ENCODE measurements at places on chromosomes 5 and 9.

DNA sequence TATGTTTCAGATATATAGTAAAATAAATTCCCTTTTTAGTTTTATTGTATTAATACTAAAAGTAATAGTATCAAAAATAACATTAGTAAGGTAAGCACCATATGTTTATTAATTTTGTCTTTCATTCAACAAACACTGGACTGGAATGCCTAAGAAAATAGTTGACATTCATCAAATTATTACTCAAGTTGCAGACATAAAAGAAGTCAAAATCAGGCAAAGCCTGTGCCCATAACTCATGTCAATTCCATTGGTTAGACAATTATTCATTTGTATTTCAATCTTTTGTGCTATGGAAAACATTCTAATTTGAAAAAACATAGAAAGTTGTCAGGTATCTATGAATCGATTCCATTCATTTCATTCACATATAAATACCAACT is 158.9 kb downstream of the CEMIP2 start:
- H3K27ac ChIP-seq: no peak overlapping the region
- H3K36me3 ChIP-seq: no peaks in the 10 kb centered on the region
- no peaks in the 10 kb centered on the region for H3K4me1 ChIP-seq
- H3K4me3 ChIP-seq: no peak overlapping the region
- H3K27me3 ChIP-seq: no peaks in the 10 kb centered on the region

GRCh38 chr9:98484162-98484561 is 224.6 kb downstream of the GABBR2 start:
- H3K27me3 ChIP-seq: no peaks in the 10 kb centered on the region
- no peak overlapping the region for H3K4me3 ChIP-seq
- DNase-seq: peak; percentile 45
- H3K36me3 ChIP-seq: no peaks in the 10 kb centered on the region
- H3K4me1 ChIP-seq: no peaks in the 10 kb centered on the region
- no peak overlapping the region for H3K27ac ChIP-seq

DNA sequence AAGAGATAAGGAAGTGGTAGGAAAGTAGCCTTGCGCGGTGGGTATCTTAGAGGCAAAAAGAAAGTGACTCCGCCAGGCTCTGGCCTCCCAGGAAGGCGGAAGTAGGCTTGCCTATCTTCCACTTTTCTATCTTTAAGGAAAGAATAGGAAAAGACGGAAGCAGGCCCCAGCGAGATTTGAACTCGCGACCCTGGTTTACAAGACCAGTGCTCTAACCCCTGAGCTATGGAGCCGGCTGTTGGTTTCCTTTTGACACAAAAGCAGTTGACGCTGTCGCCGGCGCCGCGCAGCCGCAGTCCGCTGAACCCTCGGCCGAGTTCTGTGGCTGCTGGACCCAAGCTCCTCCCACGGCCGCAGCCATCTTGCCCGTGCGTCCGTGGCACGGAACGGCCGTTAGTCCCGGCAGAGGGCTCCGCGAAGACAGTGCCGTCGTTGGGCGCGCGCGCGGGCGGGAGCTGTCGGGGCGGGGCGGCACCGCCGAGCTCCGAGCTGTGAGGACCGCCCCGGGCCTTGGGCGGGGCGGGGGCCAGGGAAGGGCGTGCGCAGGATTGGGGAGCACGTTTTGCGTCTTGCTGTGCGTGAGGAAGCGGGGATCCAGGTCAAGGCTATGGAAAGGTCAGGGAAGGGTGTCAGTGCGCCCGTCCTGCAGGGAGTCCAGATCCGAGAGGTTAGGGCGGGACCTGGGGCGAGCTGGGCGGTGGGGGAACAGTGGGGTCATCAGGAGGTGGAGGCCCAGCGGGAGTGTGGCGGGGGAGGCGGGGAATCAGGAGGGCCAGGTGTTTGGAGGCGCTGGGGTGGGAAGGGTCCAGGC is 13.3 kb downstream of the TRIM7 start:
- H3K4me3 ChIP-seq: peak overlapping the region; percentile 69
- peaks cover 6% of the 10 kb centered on the region for H3K4me1 ChIP-seq
- peak; percentile 97 for DNase-seq
- peak overlapping the region; percentile 74 for H3K27ac ChIP-seq

- H3K4me3 ChIP-seq: no peak overlapping the region
- no peaks in the 10 kb centered on the region for H3K27me3 ChIP-seq
- peaks cover 16% of the 10 kb centered on the region for H3K4me1 ChIP-seq
- no peaks in the 10 kb centered on the region for H3K36me3 ChIP-seq
- no peak for DNase-seq
Measured at GRCh38 chr5:33808699-33809098, 83.1 kb downstream of the ADAMTS12 start.

DNA sequence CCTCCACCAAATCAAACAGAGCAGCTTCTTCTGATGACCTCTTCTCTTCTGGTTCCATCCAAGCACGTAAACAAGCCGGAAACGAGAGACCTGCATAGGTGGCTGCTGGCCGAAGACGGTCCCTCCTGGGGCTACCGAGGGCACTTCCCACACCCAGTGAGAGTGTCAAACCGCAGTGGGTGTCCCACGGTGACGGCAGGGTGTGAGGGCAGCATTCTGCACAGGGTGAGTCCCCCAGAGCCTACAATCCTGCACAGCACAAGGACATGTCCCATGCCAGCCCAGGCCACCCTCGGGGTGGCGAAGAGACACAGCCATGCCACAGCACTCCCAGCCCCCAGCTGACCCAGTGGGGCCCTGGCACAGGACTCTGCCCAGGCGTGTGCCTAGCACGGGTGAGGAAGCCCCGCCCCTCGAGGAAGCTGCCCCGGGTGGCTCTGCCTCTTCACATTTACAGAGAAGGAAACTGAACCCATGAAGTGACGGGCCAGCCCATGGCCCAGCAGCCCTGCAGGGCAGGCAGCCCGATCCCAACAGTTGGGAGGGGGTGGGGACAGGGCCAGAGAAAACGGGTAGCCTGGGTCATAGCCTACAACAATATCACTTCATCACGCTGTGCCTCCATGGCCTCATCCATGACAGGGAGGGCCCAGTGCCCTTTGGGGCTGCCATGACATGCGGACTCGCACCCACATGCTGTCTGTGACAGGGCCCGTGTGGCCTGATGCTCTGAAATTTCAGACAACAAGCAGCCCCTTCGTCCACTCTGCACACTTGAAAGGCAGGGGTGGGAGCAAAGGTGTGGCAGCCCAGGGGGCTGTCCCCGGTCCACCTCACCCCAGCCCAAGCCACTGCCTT is 43.2 kb downstream of the SEMA4D start:
- peaks cover 11% of the 10 kb centered on the region for H3K4me1 ChIP-seq
- DNase-seq: no peak
- no peak overlapping the region for H3K27ac ChIP-seq
- H3K36me3 ChIP-seq: no peaks in the 10 kb centered on the region
- H3K4me3 ChIP-seq: no peak overlapping the region
- H3K27me3 ChIP-seq: no peaks in the 10 kb centered on the region

- no peaks in the 10 kb centered on the region for H3K4me1 ChIP-seq
- no peaks in the 10 kb centered on the region for H3K27me3 ChIP-seq
- peaks cover 6% of the 10 kb centered on the region for H3K36me3 ChIP-seq
- DNase-seq: no peak
Measured at GRCh38 chr9:93675336-93676150, 99.2 kb downstream of the PHF2 start.

DNA sequence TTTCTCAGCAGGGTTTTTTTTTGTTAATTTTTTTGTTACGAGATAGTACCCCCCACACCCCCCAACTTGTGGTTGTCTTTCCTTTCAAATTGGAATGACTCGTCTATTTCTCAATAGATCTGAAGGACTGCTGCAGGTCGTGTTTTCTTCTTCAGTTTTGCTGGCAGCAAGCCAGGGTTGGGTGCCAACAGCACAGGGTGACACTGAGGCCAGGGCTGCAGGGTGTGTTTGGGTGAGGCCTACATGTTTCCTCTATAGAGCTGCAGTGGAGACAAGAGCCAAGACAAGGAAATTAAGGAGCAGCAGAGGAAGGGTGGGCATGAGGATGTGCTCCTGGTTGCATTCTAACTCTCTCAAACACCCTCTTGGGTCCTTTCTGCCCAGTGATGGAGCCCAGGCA is 52.2 kb downstream of the NXNL2 start:
- no peaks in the 10 kb centered on the region for H3K36me3 ChIP-seq
- no peak overlapping the region for H3K27ac ChIP-seq
- no peak overlapping the region for H3K4me3 ChIP-seq
- no peak for DNase-seq
- no peaks in the 10 kb centered on the region for H3K27me3 ChIP-seq
- no peaks in the 10 kb centered on the region for H3K4me1 ChIP-seq

GRCh38 chr9:109886041-109886440 is 106.0 kb downstream of the PALM2AKAP2 start:
- no peak overlapping the region for H3K4me3 ChIP-seq
- DNase-seq: peak; percentile 72
- H3K4me1 ChIP-seq: peaks cover 25% of the 10 kb centered on the region
- peaks cover 13% of the 10 kb centered on the region for H3K36me3 ChIP-seq

- no peaks in the 10 kb centered on the region for H3K36me3 ChIP-seq
- DNase-seq: no peak
- no peak overlapping the region for H3K27ac ChIP-seq
- no peak overlapping the region for H3K4me3 ChIP-seq
Measured at GRCh38 chr9:93588641-93589609, 12.5 kb downstream of the PHF2 start.

GRCh38 chr5:10736354-10736753 is 24.7 kb downstream of the DAP start:
- H3K27me3 ChIP-seq: no peaks in the 10 kb centered on the region
- no peak overlapping the region for H3K4me3 ChIP-seq
- DNase-seq: no peak

GRCh38 chr9:32603914-32604852 is 31.2 kb upstream of the NDUFB6 start:
- no peaks in the 10 kb centered on the region for H3K36me3 ChIP-seq
- no peak overlapping the region for H3K4me3 ChIP-seq
- no peak for DNase-seq
- no peaks in the 10 kb centered on the region for H3K27me3 ChIP-seq
